Endothelial cell (in vitro differentiated cells): ENCODE measurements at places on chromosomes 7 and 10. TPM values are rescaled to one million over a fixed set of nuclear protein-coding genes. Genes with fewer than 3 reads are reported as not detected.
A peak's percentile ranks its signal among the peaks of the same experiment; 100 is the strongest.

DNA sequence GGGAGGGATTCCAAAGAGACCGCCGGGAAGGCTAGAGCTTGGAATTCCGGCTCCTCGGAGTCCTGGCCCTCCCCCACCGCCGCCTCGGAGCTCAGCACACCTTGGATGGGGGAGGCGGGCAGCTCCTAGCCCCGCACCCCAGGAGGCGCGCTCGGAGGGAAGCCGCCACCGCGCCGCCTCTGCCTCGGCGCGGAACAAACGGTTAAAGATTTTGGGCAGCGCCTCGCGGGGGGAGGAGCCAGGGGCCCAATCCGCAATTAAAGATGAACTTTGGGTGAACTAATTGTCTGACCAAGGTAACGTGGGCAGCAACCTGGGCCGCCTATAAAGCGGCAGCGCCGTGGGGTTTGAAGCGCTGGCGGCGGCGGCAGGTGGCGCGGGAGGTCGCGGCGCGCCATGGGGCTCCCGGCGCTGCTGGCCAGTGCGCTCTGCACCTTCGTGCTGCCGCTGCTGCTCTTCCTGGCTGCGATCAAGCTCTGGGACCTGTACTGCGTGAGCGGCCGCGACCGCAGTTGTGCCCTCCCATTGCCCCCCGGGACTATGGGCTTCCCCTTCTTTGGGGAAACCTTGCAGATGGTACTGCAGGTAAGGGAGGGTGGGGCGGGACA is at the start of gene CYP26A1:
Gene CYP26A1, plus strand, starts transcription at position 355 of the 608 bp plus-strand sequence. Its CDS starts 42 bp downstream, at position 397.
- H3K4me1 ChIP-seq = peaks cover 21% of the 10 kb centered on the region
- no peak within 1 kb of the TSS for H3K27ac ChIP-seq
- DNase-seq = no peak
- peak within 1 kb of the TSS; percentile 73 for H3K4me3 ChIP-seq

DNA sequence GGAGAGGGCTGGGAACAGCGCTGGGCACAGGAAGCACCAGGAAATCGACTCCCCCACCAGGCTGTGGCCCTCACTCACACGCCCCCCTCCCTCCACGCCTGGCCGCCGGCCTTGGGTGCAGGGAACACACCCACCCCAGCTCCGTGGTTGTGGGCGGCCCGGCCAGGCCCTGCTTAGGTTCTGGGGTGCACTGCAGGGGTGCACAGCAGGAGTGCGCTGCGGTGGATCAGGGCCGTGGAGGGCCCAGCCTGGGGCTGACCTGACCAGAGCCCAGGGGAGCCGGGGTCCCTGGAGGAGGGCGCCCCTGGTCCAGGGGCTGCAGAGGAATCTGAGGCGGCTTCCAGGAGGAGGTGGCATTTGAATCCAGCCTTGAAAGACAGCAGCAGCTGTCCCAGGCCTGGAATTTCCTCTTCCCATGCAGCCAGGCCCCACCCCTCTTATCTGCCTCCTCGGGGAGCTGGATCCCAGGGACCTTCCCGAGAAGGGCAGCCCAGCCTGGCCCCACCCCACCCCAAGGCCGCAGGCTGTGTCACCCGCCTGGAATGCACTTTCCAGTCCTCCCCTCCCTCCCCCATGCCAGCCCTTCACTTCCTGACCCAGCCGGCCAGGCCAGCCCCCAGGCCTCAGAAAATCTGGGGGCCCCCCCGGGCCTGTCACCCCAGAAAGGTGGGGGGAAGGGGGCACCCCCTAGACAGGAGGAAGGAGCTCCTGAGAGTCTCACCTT is 18.4 kb upstream of the PDGFA start:
- no peak for DNase-seq
- no peak overlapping the region for H3K27ac ChIP-seq
- peaks cover 8% of the 10 kb centered on the region for H3K27me3 ChIP-seq
- no peaks in the 10 kb centered on the region for H3K4me1 ChIP-seq

GRCh38 chr10:33460505-33461294 is 126.2 kb upstream of the NRP1 start:
- H3K27ac ChIP-seq = no peak overlapping the region
- peaks cover 3% of the 10 kb centered on the region for H3K27me3 ChIP-seq
- peaks cover 4% of the 10 kb centered on the region for H3K4me1 ChIP-seq
- H3K4me3 ChIP-seq = no peak overlapping the region

DNA sequence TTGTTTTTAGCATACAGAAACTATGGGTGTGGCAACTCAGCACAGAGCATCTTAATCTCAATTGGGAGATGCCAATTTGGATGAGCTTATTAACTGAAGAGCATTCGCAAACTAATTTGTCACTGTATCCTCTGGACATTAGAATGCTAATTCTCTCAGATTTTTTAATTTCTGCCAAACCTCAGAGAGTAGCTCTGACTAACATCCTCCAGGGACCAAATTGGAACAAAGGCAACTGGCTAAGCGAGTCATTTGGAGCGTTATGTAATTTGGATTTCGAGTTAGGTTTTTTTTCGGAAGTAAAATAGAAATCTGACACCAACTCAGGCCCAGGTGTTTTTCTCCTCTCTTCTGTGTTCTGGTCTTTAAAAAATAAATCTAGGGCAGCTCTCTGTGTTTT is 201.9 kb downstream of the BMPER start:
- DNase-seq = no peak
- peaks cover 2% of the 10 kb centered on the region for H3K4me1 ChIP-seq
- H3K27ac ChIP-seq = no peak overlapping the region

DNA sequence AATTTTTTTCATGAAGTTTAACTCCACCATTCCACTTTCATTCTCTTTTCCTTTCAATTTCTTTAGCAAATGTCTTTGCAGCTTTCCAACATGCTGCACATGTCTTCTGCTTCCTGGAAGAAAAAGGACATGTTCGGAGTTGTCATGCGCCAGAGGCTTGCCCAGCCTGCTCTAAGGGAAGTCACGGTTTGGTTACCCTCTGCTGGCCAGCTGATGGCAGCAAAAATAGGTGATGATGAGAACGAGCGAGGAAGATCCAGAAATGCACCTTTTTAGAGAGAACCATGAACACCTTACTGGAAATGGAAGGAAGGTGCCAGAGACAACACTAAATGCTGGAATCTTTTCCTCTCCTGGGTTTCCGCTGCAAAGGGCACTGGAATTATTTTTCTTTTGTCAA is 4.9 kb upstream of the ZSCAN21 start:
- no peaks in the 10 kb centered on the region for H3K4me1 ChIP-seq
- H3K4me3 ChIP-seq = no peak overlapping the region
- peaks cover 4% of the 10 kb centered on the region for H3K36me3 ChIP-seq
- H3K27ac ChIP-seq = no peak overlapping the region

DNA sequence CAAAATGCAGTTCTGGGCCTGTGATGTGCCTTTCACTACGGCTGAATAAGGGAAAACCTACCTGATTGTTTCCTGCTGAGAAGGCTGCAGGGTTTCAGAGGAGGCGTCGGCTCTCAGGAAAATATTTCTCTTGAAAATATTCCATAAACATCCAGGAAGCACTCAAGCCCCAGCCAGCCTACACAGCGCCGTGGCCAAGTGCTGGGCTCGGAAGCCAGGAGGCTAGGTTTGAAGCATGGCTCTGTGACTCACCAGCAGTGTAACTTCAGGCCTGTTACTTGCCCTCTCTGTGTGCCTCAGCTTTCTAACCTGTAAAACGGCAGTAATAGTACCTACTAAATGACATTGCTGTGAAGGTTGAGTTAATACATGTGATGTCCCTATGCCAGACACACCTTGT is 399.1 kb downstream of the GATA3 start:
- H3K4me1 ChIP-seq = peaks cover 8% of the 10 kb centered on the region
- H3K27ac ChIP-seq = peak overlapping the region; percentile 50
- H3K27me3 ChIP-seq = no peaks in the 10 kb centered on the region
- H3K4me3 ChIP-seq = no peak overlapping the region
- H3K36me3 ChIP-seq = no peaks in the 10 kb centered on the region

- H3K4me3 ChIP-seq = no peak overlapping the region
- H3K36me3 ChIP-seq = peaks cover 3% of the 10 kb centered on the region
- DNase-seq = peak; percentile 6
- no peaks in the 10 kb centered on the region for H3K4me1 ChIP-seq
Observed at GRCh38 chr7:55307123-55307916, 57.8 kb upstream of the LANCL2 start.

DNA sequence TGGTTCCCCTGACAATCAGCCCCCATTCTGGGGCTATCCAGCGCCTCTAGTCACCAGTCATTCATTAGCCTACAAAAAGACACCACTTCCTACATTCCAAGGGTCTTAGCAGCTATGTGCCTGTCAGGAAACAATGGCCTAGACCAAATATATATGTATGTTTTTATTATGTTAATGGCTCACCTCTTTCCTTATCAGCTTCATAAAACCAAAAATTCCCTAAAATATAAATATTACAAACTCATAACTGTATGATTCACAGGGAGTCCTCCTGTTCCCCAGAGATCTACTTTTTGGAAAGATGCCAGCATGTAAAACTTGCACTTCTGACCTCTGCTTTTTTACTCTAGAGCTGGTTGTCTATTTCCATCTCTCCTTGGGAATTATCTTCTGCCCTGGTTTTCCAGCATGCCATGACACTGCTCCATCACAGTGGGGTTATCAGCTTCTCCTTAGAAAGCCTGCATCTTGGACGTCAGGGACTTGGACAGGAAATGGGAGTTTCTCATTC is 79.2 kb downstream of the ABCA13 start:
- H3K4me1 ChIP-seq = no peaks in the 10 kb centered on the region
- H3K27ac ChIP-seq = no peak overlapping the region
- H3K4me3 ChIP-seq = no peak overlapping the region
- peaks cover 2% of the 10 kb centered on the region for H3K27me3 ChIP-seq

GRCh38 chr10:107232013-107232412 is 67.5 kb upstream of the SORCS1 start:
- no peaks in the 10 kb centered on the region for H3K4me1 ChIP-seq
- DNase-seq = no peak
- no peak overlapping the region for H3K4me3 ChIP-seq
- H3K27ac ChIP-seq = no peak overlapping the region

The IPMK gene
- total RNA-seq = 5.5 TPM

The DRGX gene
- total RNA-seq = not detected

The SAMD9 gene
- total RNA-seq = 0.56 TPM

The OR2A5 gene
- total RNA-seq = not detected

The UCN3 gene
- total RNA-seq = not detected

The SH2D4B gene
- total RNA-seq = 0.23 TPM

The ABCC2 gene
- total RNA-seq = 1.9 TPM

The SPACDR gene
- 4.3 TPM for total RNA-seq
